Mucosa of descending colon (tissue), 3 donors: ENCODE measurements at places on chromosomes 16 and 17. TPM values are rescaled to one million over a fixed set of nuclear protein-coding genes. Genes with fewer than 3 reads are reported as not detected.
A peak's percentile ranks its signal among the peaks of the same experiment; 100 is the strongest.

GRCh38 chr17:81398176-81398831 lies 3.0 kb downstream of the BAHCC1 start:
- DNase-seq, result peak; percentile 74

The IRX5 gene
- total RNA-seq, result not detected

The FBXO39 gene
- 0.16 TPM for total RNA-seq

GRCh38 chr16:71771571-71771970 lies 37.1 kb downstream of the AP1G1 start:
- no peak for DNase-seq

GRCh38 chr17:66123163-66123562 lies 68.8 kb downstream of the CEP112 start:
- DNase-seq, result no peak

DNA sequence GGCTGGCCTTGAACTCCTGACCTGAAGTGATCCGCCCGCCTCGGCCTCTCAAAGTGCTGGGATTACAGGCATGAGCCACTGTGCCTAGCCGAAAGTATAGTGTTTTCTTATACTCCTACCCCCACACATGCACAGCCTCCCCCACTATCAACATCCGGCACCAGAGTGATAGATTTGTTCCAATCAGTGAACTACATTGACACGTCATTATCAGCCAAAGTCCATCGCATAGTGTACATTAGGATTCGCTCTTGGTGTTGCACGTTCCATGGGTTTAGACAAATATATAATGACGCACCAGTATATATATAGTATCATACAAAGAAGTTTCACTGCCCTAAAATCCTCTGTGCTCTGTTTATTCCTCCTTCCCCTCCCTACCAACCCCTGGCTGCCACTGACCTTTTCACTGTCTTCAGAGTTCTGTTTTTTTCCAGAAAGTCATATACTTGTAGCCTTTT lies 11.9 kb upstream of the TM4SF5 start:
- DNase-seq, result no peak

DNA sequence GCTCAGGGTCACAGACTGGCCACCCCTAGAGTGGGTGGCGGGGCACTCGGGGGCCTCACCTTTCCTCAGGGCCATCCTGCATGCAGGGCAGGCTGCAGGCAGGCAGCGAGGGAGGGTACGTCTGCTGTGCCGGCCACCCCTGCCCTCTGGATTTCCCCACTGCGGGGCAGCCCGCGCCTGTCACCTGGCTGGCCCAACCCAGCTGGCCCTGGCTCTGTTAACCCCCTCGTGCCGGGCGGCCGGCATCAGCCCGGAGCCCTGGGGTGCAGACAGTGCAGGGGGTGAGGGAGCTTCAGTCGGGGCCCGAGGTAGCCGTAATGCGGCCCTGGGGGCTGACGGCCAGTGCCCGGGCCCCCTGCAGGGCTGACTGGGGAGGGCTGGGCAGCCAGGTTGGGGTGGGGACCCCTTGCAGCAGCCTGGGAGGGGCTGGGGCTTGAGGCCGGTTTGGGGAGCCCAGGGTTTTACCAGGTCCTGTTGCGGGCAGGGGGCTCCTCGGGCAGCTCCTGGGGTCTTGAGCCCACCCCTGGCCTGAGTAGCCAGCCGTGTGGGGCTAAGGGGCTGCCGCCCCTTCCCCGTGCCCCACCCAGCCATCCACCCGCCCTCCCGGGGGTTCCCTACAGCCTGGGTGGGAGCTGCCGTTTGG lies at the start of gene IGFALS:
TSS of gene IGFALS (minus strand) at position 128 of the 643 bp plus-strand sequence. CDS start at position 75, 53 bp downstream.
- DNase-seq, result no peak

The DHRS7C gene
- not detected for total RNA-seq

DNA sequence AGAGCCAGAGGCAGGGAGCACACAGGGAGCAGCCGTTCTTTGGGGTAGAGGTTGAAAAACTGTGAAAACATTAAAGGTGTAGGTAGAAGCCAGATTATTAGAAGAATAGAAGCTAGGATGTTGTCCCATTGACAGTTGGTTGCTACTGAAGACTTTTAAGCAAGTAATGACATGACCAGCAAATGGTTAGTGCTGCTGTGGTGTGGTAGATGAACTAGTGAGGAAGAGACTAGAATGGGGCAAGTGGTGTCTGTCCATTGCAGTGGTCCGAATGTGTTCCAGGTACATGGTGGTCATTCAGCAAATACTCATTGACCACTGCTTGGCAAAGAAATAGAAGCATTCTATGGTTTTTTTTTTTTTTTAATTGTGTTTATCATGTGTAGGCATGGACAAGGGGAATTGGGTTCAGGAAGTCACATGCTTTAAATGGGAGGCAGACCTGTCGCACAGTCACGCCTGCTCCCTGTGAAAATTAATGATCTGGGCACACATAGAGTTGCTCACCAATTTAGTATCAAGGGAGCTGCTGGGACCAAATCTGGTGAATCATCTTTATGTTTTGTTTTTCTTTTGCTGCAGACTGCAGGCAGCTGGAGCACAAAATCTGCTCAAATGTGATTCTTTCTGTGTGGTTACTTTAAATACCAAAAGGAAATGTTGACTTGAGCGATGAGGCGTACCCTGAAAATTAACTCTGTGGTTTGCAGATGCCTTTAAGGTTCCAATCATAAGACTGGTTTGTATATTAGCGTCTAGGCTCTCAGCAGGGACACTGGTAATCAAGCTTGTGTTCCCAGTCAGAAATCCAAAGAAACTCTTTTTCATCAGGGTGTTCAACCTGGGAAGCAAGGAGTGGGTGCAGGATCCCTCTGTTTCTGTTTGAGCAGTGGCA lies 30.7 kb downstream of the YPEL2 start:
- DNase-seq, result no peak

The GNGT2 gene
- 0.89 TPM for total RNA-seq

The GPR139 gene
- not detected for total RNA-seq

GRCh38 chr17:8153957-8154607 lies 1.9 kb upstream of the PER1 start:
- DNase-seq, result peak; percentile 99

The CMTM4 gene
- 91.6 TPM for total RNA-seq

The GH1 gene
- not detected for total RNA-seq

The KRT28 gene
- not detected for total RNA-seq

DNA sequence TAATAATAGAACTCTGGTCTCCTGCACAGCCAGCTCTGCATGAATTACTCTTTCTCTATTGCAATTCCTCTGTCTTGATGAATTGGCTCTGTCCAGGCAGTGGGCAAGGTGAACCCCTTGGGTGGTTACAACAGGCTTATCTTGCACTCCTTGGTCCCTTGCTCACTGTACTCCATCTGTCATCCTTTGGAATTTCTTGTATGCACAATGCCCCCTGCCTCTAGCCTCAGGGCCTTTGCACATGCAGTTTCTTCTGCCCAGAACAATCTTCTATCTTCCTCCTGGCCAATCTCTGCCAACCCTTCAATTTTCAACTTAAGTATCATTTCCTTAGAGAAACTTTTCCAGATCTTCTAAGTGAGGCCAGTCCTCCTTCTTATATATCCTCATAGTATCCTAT lies 114.7 kb upstream of the NLRP1 start:
- no peak for DNase-seq

- no peak for DNase-seq
Observed at GRCh38 chr17:57349541-57350247, 93.4 kb downstream of the MSI2 start.

The NEUROD2 gene
- not detected for total RNA-seq

- DNase-seq, result no peak
Observed at GRCh38 chr17:10648956-10649355, 8.2 kb downstream of the MYH3 start.

- DNase-seq, result no peak
Observed at GRCh38 chr17:7959503-7960253, 27.7 kb downstream of the CNTROB start.

DNA sequence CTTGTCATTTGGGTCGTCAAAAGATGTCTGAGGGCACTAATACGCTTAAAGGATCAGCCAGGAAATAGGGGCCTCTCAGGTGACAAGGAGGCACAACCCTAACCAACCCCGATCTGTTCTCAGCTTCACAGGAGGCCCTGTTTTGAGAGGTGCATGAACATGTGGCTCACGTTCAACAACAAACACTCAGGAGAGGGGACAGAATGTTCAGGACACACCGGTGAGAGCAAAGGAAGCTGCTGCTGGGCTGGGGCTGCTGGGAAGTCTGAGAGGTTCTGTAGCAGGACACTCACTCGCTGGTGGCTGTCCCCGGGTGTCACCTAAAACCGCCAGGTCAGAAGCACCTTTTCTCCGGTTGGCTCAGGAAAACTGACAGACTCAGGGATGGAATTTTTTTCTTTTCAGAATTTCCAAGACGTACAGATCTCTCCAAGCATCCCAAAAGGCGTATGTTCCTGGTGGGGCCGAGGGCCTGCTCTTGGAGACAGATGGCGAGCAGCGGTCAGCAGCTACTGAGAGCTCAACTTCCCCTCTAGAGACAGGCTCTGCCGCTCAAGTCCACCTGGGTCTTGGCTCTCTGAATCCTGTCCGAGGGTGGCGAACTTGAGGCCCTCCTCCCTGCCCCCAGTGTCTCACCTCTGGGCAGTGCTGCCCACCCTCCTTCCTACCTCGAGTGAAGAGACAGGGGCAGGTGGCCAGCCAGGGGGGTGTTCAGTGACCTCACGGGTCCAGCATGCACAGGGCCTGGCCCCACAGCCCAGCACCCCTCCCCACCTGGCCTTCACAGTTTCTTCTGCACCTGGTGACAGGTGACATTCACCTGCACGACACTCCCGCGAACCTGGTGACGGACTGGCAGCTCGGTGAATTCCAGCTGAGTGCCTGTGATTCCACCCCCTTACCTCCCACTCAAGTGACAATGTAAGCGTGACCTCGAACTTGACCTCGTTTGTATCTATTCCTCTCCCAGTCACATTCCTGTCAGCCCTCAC lies 22.9 kb downstream of the CLUH start:
- peak; percentile 37 for DNase-seq

DNA sequence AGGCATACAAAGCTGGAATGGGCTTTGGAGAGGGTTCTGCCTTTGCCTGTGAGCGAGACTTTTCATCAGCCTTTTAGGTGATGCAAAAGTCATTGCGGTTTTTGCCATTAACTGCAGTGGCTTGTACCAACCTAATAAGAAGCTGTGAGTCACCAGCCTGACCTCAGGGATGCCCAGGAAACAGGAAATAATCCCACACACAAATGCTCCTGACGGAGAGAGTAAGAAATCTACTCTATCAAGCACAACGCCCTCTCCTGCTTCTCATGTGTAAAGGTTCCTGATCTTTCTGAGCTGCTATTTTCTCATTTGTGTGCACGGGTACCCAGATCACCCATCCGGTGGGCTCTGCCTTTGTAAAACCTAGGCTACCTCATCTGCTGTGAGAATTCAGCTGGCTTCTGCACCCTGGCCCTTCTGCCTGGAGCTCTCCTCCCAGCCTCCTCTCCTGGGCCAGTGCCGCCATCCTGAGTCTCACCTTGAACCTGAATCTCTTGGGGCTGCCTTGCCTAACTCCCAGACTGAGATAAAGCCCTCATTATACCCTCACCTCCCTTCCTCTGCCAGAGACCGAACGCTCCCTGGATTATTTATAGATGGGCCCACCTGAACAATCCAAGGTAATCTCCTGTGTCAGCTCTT lies 299.7 kb downstream of the C16orf95 start:
- no peak for DNase-seq

GRCh38 chr16:87412996-87413421 lies 20.9 kb downstream of the MAP1LC3B start:
- DNase-seq, result no peak

The OR2C1 gene
- not detected for total RNA-seq
